ENCODE measurements at places on chromosomes 4 and X.

GRCh38 chr4:2241003-2241402 lies 918 bp downstream of the HAUS3 start:
- DNase-seq, result no peak

DNA sequence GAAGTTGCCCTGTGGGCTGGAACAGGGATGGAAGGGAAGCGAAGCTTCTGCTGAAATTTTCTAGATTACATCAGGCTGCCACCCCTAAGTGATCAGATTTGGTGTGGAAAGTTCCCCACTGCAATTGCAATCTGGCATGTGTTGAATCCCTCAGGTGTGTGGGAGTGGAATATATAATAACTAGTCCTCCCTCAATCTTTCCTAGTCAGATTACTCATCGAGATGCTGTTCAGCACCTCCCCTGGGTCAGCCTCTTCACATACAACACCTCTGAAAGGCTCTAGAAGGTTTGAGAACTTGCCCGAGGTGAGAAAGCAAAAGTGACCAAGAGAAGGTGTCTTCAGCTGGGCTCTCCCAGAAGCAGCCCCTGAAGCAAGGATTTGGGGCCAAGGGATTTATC lies 336.8 kb downstream of the BCOR start:
- no peak for DNase-seq

- no peak for DNase-seq
Measured at GRCh38 chr4:113420938-113421337, 340.6 kb downstream of the CAMK2D start.

DNA sequence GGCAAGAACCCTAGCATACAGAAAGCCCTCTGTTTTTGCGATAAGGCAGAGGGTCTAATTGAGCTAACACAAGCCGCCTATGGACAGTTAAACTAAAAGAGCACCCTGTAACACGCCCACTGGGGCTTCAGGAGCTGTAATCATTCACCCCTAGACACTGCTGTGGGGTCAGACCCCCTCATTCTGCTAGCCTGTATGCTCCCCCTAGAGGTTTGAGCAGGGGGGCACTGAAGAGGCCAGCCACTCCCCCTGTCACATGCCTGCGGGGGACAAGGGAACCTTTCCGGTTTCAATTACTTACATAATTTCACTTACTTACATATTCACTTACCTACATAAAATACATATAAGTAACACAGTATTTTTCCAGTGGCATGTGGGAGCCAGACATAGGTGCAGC lies 469.5 kb upstream of the FAM241A start:
- no peak for DNase-seq

DNA sequence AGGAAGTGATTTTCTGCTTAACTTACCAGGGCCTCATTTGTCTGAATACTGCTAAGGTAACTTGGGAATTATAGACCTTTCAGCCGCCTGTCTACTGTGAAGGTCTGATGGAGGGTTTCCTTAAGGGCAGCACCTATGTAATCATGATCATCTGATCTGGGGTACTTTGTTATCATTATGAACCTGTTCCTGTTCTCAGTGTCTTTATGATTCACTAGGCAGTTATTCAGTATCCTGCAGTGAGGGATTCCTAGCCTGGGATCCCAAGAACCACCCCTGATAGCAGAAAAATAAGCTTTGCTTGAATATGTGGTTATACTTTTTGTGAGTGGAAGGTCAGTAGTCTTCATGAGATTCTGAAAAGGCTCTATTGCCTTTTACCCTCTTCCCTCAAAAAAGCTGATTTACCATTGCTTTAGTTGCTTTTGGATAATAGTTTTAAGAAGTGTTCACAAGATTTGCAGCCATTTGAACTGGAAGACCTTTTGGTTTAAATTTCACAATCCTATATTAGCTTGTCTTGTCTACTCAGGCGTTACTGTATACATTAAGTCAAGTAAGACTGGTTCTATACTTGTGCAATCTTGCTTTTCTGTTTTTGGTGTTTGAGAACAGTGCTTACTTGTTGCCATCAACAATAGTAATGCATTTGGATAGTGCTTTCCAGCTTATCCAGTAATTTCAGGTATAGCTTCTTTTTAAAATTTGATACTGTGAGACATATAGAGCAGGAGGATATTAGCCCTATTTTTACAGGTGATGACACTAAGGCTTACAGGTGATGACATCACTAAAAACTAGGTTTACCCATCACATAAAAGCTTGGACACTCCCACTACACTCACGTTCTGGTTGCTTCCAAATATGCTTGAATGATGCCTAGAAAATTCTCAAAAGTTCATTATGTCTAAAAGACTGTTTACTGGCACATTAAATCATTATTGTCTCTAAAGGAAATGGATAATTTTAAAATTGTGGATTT lies 60.0 kb downstream of the FHIP1A start:
- DNase-seq, result no peak

- no peak for DNase-seq
Measured at GRCh38 chrX:108134724-108135123, 43.1 kb downstream of the ATG4A start.

DNA sequence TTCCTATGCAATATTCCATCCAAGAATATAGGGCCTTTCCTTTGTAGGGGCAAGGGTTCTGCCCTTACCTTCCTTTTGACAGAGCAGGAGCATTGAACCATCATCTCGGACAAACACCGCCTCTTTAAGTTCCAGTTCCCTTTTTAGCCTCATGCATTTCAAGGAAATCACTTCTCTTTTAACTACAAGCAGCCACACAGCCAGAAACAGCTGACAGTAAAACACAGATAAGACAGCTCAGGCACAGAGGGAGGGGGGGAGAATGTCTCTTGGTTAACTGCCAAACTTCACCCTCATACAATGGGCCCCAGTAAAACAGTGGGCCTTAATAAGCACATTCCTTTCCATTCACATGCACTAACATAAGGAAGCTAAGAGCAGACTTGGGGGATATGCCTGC lies 648.3 kb downstream of the GABRG1 start:
- DNase-seq, result no peak

- no peak for DNase-seq
Measured at GRCh38 chrX:124344246-124344645, 2.1 kb upstream of the SH2D1A start.

DNA sequence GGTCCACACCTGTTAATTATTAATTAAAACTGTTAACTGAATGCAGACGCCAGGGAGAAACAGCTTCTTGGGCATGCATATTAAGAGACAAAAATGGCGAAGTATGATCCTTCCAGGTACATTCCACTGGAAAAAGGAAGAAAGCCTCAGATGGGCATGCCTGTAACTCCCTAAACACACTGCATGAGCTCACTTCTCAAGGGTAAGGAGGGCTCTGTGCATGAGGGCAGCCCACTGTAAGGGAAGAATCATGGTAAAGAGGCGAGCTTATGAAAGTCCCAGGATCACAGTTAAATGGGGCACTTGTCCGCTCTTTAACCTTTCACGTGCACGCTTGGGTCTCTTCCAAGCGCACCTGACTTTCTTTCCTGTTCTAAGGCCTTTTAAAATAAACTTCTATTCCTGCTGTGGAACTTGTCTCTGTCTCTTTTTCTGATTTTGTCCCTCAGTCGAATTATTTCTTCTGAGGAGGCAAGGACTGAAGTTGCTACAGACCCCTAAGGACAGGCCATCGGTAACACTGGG lies 321.7 kb downstream of the PPP1R2C start:
- DNase-seq, result no peak

DNA sequence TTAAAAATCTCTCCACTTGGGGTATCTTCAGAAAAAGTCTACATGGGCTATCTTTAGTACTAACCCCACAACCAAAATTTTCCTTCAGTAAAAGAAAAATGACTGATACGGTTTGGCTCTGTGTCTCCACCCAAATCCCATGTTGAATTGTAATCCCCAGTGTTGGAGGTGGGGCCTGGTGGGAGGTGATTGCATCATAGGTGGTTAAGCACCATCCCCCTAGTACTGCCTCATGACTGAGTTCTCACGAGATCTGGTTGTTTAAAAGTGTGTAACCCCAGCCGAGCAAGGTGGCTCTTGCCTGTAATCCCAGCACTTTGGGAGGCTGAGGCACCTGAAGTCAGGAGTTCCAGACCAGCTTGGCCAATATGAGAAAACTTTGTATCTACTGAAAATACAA lies 66.8 kb downstream of the USP46 start:
- no peak for DNase-seq

DNA sequence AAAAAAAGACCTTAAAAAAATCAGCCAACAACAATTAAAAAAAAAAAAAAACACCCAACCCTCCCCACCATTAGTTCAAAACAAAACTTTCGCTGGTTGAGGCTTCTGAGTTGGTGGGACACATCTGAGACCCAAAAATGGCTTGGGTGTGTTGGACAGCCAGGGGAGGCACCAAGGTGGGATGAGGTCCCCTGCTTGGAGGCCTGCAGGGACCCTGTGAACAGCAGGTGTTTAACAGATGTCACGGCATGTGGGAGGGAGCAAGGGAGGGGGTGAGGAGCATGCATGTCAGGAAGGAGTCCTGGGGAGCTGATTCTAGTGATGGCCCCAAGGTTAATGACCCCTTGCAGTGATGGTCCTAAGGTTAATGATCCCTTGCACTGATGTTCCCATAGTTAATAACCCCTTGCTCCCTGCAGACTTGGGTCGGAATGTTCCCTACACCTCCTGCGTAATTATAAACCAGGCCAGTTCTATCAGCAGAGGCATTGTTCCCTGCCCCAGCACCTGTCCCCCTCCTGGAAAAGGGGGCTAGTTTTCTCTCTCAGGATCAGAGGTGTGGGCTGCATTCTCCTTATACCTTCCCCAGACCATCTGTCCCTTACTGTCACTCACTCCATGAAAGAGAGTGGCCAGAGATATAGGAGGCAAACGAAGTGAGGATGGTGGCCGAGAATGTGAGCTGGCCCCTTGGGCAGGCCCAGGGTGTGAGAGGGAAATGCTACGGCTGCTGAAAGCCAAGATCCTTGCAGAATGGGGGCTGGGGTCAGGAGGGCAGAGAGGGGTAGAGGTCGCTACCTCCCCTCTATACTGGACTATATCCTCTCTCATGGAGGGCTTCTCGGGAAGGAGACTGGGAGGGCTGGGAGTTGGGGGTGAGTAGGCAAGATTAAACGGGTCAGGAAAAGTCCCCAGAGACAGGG lies 2.3 kb upstream of the FOXP3 start:
- DNase-seq, result no peak

DNA sequence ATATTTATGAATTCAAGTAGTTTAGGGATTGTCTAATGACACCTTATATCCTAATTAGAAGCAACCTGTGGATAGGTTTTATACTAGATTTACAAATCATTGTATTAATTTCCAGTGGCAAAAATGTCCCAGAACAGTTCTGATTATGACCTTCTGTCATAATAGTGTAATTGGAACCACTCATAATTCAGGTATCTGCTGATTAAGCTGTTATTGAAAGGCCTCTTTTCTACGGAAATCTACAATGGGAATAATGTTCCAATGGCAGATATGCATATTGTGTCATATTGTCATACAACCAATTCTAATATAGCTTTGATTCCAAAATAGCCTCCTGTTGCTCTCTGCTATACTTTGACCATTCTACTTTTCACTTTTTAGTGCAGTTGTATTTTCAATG lies 19.0 kb downstream of the MMRN1 start:
- DNase-seq, result no peak

DNA sequence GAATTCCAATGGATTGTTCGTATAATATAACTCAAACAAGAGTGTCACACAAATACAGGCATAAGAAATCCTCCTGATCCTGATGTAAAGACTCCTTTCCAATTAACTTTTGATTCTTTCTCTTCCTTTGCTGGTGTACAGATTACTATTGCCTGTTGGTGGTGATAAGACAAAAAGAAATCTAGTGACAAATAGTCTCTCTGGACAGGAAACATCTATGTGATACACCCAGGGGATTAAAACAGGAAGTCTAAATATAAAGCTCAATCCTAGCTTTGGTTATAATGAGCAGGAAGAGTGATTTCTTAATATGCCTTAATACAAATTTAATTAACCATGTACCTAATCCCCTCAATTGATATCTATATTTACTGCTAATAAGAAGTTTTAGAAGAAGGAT lies 45.1 kb downstream of the ARHGEF6 start:
- DNase-seq, result no peak

- no peak for DNase-seq
Measured at GRCh38 chrX:153641627-153642026, 5.4 kb upstream of the DUSP9 start.

- DNase-seq, result no peak
Measured at GRCh38 chrX:63664741-63665140, 120.3 kb downstream of the ARHGEF9 start.

- DNase-seq, result no peak
Measured at GRCh38 chrX:12505127-12505526, 286.1 kb upstream of the PRPS2 start.

GRCh38 chrX:116318672-116319071 lies 117.7 kb upstream of the SLC6A14 start:
- DNase-seq, result no peak

- no peak for DNase-seq
Measured at GRCh38 chr4:78068481-78068880, 11.4 kb downstream of the FRAS1 start.

DNA sequence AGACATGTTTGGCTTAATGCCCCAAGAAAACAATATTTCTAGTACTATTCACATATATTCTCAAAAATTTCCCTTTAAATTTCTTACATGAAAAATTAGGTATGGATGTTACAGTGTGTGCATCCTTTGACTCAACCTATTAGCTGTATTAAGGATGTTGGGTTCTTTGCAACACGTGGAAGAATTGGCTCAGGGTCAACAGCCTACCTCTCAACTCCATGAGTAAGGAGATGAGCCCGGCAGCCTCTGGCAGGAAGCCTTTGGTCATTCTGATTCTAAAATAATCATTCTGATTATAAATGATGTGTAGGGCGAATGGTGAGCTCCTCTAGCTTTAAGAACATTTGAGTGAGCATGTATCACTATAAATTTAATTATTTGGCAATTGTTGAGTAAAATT lies 148.0 kb upstream of the WDFY3 start:
- DNase-seq, result no peak

DNA sequence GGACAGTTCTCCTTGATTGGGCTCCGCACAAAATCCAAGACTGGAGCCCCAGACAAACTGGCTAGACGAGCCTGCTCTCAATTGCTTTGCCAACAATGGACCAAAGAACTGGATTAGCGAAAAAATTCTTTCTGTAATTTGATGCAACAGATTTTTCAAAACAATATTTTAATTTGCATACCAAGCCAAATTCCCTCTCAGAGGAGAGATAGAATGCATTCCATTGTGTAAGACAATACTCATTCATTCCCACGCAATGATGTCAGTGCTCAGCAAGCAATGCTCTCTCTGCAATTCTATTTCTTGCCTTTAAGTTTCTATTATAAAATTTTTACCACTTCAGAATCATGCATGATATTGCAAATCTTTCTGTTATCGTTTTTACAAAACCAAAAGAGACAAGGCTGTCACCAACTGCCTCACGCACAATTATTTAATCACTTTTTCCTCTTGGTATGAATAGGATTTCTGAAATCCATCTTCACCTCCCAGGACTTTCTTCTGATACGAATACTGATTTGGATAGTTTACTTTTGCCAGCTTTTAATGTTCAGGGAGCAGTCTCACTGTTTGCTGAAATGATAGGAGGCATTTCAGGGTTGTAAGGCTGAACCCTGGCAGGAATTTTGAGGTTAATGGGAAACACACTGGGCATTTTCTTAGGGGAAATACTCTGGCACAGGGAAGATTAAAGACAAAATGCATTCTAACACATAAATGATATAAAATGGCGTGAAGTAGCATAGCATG lies 46.1 kb upstream of the HCCS start:
- DNase-seq, result no peak
